SIG-M5 (cell line): ENCODE measurements at places on chromosomes 7 and 10.

GRCh38 chr10:124293616-124294449 is 124.9 kb downstream of the OAT start:
- DNase-seq: no peak

DNA sequence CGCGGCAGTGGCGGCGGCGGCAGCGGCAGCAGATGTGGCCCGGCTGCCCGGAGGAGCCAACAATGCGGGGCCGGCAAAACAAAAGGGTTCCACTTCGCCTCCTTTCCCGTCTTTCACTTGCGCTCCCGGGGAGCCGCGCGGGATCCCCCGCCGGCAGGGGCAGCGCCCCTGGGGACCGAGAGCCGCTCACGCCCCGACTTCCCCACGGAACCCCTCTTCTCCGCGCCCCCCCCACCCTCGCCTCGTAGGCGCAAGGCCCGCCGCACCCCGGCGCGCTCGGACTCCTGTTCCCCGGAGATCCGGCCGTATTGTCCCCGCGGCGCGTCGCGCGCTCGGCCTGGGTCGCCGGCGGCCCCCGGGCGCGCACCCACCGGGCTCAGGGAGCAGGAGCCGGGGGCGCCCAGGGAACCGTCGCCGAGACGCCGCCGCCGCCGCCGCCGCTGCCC is 854 bp downstream of the CTBP2 start:
- DNase-seq: no peak

DNA sequence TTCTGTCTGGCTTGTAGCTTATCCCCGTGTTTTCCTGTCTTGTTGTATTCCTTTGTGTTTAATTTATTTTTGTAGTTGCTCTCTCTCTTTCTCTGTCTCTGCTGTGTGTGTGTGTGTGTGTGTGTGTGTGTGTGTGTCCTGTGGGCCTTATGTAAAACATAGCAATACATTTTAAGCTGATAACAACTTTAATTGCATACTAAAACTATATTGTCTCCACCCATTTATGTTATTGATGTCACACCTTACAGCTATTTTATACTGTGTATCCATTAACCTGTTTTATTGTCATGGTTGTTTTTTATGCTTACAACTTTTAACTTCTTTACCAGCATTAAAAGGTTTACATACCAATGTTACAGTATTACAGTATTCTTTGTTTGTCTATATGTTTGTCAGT is 293.6 kb downstream of the SUGCT start:
- no peak for DNase-seq

DNA sequence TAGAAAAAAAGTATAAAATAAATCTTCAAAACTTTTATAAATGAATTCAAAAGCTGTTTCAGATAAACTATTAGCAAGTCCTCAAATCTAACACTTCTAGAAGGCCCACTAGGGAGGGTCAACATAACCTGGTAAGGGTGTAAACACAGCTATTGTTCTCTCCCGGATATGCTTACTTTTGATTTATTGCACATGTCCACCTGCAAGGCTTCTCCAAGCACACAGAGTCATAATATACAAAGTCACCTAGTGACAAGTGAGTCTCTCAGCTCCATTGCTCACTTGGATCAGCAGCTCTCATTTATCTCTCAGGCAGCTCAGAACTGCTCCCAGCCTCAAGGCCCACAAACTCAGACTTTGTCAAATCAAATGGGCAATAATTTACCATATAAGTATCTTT is 44.0 kb upstream of the COL1A2 start:
- no peak for DNase-seq

DNA sequence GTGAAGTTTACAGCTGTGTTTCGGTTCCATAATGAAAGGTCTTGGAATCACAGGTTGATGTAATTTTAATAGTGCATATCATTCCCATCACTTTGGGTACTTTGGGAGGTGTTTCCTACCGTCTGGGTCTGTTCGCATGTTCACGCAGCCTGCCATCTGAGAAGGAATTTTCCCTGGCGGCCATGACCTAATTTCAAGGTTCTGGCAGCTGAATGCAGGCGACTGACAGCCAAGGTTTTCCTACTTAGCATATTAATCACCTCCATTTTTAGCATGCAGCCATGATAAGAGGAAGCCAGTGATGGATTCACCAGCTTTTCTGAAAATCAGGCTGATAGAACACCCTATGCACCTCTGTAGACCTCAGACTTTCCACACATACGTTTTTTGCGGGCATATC is 319.1 kb upstream of the TMEM229A start:
- DNase-seq: no peak

- no peak for DNase-seq
These were observed 45.1 kb downstream of the PRKAR2B start for GRCh38 chr7:107089627-107090026.

DNA sequence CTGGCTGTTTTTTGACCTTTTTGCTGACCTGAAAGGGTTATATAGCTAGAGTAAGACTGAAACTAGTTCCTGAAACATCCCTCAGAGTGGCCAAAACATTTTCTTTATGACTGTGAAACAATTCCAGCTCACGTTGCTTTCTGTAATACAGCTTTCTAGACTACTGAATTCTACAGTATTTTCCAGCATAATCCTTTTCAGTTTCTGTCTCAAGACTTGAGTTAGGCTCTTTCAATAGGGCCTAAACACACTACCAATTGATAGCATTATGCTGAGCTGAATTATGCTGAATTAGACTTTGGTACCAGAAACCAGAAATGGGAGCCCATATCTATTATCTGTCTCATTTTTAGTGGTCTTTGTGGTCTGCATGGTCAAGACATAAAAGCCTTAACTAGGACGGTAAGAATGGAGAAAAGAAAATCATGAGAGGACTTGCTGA is 72.6 kb downstream of the EPDR1 start:
- no peak for DNase-seq

DNA sequence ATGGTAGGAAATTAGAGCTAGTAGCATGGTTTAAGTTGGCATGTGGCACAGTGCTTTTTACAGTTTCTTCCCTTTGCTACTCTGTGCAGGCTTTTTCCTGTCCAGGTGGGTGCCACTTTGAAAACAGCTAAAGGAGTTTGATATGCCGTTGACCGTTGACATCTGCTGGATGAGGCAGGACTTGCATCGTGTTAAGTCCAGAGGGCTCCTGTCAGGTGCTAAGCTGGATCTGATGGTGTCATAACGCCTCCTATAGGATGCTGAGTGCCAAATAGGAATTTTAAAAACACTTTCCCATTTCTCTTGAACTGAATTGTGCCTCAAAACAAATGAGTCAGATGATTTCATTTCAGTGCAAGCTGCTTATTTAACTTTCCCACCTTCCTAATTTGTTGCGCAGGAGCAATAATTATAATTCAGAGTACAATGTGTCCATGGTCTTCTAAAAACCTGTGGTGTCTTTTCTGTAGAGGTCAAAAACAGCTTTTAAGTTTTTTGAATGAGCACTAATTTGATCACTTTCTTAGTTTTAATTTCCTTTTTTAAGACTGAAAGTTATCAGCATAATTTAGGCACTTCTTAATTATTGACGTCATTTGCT is 178.3 kb downstream of the CDCA7L start:
- no peak for DNase-seq

GRCh38 chr7:154842591-154842990 is 160.3 kb downstream of the PAXIP1 start:
- DNase-seq: no peak

GRCh38 chr10:105864854-105865253 is 1223.8 kb downstream of the SORCS3 start:
- DNase-seq: no peak

GRCh38 chr10:130141878-130142277 is 5.7 kb downstream of the GLRX3 start:
- no peak for DNase-seq
